Bronchial epithelial cell (primary cell): ENCODE measurements at places on chromosomes 16 and 17. TPM values are rescaled to one million over a fixed set of nuclear protein-coding genes. Genes with fewer than 3 reads are reported as not detected.

The SLC16A13 gene
- total RNA-seq, result 0.26 and 1.2 TPM in 2 replicates

The C16orf87 gene
- 5.3 and 7.6 TPM in 2 replicates for total RNA-seq

The CCL17 gene
- total RNA-seq, result not detected in 2 replicates

The ENPP7 gene
- not detected in 2 replicates for total RNA-seq

The KCNAB3 gene
- 0.79 and 0.90 TPM in 2 replicates for total RNA-seq

The TRPV2 gene
- under 0.01 and 0.26 TPM in 2 replicates for total RNA-seq

DNA sequence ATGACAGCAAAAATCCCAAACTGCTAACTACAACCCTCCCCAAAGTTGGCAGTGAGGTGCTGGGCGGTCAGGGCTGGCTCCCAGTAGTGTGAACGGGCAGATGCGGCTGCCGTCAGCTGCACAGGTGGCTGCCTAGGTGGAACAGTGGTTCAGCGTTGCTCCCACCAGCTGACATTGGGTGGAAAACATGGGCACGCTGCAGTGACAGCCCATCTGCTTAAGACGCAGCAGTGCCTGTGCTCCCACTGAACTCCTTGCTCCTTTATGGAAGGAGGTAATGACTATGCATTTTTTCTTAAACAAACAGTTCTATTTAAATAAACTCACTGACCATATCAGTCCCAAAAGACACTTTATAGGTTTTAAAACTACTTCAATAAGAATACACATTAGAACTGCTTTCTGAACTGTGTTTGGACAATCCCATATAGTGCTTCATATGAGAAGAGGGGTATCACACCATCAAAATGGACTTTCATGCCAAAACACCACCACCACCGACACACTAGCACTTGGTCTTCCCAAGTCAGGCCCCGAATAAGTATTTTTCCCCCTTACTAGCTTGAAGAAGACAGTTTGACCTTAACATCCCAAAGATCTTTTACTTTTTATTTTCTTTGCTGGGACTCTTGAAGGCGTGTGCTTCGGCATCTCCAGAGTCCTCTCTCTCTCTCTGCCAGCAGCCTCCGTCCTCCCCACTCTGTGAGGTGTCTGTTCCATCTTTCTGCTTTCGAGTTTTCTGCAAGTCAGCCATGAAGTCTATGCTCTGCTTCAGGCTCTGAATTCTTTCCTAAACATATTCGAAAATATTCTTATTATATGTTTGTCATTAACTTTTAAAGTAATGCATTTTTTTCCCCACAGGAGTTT is 34.4 kb downstream of the BRD7 start:
- DNase-seq, result no peak

DNA sequence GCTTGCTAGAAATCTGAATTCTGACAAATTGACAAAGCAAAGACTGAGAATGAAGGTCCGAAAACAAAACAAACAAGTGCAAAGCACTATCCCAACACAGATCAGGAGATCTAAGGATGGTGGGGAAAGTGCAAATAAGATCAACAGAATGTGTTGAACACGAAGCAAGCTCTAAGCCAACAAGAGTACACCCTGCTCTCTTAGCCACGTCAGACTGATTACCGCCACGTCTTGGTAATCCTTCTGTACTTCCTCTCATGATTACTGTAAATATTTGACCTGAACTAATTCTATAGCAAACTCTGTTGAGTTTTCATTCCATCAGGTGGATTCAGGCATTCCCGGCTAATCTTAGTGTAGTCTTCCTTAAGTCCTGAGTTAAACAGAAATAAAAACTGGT is 34.3 kb upstream of the ERCC4 start:
- no peak for DNase-seq

GRCh38 chr17:47862621-47863440 is 11.9 kb upstream of the SP6 start:
- DNase-seq, result peak; percentile 88

GRCh38 chr16:87235810-87236515 is 81.2 kb downstream of the C16orf95 start:
- no peak for DNase-seq

GRCh38 chr17:17536702-17537101 is 40.5 kb upstream of the RASD1 start:
- no peak for DNase-seq

- DNase-seq, result peak; percentile 69
Observed at GRCh38 chr17:73292031-73292531, 19.7 kb downstream of the CDC42EP4 start.

DNA sequence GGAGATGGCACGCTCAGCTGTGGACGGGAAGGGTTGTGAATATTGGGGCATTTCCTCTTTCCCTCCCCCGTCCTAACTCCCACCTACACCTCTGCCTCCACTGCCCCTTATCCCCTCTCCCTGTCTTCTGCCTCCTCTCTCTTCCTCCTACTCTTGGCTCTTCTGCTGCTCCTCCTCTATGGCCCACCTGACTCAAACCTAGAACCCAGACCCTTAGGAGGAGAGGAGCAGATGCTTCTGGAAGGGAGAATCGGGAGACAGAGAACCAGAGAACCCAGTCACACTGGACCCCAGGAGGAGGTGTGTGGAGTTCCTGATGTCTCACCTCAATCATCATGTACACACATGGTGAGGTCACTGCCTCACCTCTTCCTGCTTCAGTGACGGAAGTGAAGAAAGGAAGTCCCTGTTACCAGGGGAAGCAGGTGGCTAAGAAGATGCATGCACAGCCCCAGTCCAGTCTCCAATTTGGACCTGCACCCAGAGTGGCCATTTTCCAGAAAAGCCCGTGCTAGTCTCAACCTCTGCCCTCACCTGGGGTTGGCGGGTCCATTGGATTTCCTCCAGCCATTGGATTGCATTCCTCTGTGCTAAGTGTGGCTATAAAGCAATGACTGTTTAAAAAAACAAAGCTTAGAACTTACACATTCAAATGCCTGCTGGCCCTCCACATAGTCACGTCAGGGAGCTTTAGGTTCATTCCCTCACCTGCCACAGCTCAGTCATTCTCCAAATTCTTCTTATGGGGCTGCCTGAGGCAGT is 4.0 kb downstream of the RNF222 start:
- DNase-seq, result peak; percentile 87

GRCh38 chr17:74394977-74395376 is 27.7 kb downstream of the GPR142 start:
- DNase-seq, result no peak

DNA sequence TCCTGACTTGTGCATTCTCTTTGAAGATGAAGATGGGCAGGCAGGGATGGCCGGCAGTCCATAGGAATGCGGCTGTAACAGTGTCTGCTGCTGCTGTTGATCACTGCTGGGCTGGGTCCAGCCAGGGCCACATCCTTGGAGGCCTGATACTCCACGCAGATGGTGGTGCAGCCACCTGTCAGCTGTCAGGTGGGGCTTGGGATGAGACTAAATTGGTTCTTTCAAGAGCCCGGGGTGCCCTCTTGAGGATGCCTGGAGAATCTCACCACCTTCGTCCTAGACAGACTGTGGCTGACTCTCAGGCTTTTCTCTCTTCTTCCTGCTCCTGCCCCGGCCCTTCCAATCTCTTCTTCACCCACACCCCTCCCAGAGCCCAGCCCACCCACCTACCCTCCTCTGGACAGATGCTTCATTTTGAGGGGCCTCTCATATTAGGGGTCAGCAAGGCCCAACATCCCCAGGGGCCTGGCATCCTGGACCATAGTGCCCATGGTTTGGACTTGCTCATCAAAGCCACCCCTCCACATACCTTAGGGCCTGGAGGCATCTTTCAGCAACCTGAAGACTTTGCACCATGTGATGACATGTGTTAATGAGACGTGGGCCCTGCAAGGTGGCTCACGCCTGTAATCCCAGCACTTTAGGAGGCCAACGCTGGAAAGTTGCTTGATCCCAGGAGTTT is 19.1 kb downstream of the OSBPL7 start:
- DNase-seq, result peak; percentile 43

DNA sequence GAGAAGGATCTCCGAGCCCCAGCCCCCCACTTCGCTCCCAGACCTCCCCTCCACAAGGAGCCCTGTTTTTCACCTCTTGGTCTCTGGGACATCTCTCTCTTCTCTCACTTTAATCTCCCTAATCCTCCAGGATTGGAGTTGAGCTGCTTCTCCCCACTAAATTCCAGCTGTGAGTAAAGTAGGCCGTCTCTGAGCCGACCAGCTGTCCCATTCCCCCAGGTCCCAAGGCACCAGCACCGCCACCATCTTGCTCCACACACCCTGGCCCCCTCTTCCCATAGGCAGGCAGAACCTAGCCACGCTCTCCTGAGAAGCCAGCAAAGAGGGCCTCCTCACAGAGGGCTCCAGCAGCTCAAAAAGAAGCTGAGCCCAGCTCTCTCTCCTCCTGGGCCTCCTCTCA is 878 bp downstream of the DLG4 start:
- DNase-seq, result no peak

GRCh38 chr16:66324815-66325515 is 41.5 kb upstream of the CDH5 start:
- peak; percentile 41 for DNase-seq

DNA sequence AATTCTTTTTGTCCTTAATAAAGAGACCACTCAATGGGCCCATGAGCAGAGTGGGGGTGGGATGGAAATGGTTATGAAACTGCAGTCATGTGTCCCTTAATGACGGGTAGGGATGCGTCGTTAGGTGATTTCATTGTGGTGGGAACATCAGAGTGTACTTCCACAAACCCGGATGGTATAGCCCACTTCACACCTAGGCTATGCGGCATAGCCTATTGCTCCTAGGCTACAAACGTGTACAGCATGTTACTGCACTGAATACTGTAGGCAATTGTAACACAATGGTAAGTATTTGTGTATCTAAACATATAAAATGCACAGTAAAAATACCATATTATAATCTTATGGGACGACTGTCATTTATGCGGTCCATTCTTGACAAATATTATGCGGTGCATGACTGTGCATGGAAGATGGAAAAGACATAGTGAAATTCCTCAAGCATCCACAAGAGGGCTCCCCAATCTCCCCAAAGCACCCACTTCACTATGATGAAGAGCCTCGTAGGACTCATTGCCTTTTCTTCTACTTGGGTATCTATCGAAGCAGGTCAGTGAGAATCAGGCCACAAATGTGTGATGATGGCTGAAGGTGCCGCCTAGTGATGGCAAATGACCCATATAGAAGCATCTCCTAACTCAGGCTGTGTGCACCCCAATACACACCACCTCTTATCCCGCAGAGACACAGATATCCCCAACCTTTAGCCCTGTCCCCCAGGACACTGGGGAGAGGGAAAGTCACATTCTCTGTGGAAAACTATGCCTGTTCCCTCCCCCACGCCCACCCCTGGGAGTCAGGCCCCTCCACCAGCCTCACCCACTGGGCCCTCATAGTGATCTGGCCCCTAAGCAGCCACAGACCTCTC is 43.5 kb downstream of the TBX21 start:
- DNase-seq, result peak; percentile 47

- peak; percentile 94 for DNase-seq
Observed at GRCh38 chr17:2214047-2214928, 89.3 kb downstream of the SMG6 start.

DNA sequence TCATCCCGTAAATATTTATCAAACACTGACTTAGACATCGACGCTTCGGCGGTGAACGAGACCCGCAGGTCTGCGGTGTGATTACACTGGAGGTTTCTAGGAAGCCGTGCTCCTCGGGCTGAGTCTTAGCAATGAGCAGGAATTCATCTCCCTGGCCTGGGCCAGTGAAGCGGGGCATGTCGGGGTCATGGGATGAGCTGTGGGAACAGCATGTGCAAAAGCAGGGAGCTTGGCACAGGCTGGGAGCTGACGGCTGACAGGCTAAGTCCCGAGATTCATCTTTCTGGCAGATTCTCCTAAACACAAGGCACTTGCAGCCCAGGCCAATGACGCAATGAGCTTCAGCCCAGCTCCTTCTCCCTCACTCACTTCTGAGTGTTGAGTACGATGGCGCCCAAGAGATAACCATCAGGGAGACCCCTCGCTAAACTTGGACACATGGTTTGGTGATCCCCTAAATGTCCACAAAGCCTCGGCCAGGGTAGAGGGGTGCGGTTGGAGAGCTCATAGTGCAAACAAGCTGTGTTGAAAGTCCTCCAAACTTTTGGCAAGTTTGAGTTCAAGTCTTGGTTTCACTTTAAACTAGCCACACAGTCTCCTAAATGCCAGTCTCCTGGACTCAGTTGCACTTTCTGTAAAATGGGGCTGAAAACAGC is 12.8 kb downstream of the CRISPLD2 start:
- DNase-seq, result no peak

- peak; percentile 53 for DNase-seq
Observed at GRCh38 chr16:471353-472198, 46.1 kb downstream of the RAB11FIP3 start.

DNA sequence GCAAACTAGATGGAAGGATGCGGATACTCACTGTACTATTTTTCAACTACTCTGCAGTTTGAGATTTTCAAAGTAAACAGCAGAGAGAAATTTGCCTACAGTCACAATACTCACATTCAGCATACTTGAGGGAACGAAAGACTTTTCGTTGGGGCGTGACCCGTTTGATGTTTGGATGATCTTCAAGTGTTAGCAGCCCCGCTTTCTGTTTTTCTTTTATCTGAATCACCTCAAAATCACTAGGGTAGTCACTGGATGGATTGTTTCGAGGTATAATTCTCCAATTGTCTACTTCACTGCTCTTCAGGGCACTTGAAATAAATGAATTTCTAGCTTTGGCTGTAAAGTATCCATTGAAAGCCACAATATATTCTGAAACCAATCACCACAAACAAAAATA is 17.8 kb downstream of the MBTPS1 start:
- no peak for DNase-seq

DNA sequence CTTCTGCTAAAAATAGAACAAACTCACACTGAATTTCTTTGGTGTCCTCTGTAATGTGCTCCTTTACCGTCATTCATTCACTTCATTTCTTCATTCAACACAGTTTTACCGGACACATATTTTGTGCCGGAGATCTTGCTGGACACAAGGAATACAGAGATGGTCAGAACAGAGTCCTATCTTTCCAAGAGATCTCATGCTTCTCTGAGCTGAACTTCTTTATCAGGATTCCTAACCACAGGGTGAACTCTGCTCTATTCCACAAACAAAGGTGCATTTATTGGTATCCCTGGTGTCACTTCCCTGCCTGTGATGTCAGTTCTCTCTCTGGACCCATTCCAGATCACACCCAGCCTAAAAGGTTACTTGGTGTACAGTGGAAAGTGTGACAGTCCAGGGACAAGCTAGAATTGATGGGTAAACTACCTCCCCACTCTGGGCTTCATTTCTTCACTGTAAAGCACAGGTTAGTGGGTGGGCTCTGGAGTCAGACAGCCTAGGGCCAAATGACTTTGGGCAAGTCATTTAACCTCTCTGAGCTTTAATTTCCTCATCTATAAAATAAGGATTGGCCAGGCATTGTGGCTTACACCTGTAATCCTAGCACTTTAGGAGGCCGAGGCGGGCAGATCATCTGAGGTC is 4.2 kb downstream of the IFI35 start:
- no peak for DNase-seq

DNA sequence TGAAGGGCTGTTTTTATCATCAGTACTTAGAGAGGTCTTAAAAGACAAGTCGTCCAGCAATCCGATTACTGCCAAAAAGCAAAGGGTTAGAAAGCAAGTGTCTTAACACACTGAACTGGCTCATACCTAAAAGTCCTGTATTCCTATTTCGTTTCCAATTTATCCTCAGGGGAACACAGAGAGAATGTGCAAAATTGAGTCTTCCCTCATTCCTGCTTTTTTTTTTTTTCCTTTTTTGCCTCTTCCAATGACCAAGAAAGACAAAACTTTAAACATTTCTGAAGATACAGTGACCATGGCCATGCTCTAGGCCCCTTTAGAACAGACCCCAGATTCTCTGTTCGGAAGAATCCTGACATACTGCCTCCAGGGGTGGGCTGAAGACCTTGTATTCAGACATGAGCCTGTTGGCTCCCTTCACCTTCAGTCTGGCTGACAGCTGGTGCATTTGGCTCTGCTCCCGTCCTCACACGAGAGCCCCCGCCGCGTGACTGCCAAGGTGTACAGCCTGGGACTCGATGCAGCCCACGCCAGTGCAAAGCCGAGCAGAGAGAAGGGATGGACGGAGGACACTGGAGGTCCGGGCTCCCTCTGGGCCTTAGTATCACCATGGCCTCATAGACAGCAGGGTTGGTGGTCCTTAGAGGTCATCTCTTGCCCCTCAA is 47.0 kb downstream of the COTL1 start:
- DNase-seq, result no peak
